ENCODE measurements at places on chromosomes 6 and 20.

DNA sequence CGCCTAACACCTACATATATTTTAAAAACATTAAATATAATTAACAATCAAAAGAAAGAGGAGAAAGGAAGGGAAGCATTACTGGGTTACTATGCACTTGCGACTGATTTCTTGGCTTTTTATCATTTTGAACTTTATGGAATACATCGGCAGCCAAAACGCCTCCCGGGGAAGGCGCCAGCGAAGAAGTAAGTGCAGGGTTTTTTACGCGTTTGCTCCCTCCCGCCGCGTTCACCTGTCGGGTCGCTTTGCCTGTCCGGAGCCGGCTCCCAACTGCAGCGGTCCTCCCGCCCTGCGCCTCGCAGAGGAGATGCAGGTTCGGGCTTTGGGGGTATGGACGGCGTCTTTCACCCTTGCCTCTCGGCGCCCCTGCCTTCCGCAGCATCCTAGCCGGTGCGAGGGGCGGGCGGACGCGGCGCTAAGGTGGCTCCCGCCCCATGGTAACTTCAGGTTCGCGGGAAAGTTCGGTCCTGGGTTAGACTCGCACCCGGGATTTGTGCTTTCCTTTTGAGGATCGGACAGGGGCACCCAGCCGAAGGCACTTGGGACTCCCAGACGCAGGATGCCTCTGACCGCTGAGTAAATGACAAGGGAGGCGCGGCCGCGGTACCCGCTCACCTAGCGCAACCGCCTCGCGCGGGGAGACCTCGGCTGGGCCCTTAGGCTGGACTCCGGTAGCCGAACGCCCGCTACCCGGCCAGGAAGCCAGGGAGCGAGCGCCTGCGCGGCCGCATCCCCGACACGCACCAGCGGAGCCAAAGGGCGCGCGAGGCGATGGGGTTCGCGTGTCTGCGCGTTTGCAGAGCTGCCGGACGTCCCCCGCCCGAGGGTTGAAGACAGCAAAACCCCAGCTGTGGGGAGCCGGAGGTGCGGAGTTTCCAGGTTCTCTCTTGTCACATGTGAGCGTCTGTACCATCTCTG lies 891 bp downstream of the RSPO3 start:
- no peak for DNase-seq

GRCh38 chr20:20931632-20932031 lies 174.5 kb downstream of the LINC00237 start:
- no peak for DNase-seq

- no peak for DNase-seq
Observed at GRCh38 chr6:140434761-140435160, 1060.3 kb upstream of the CITED2 start.

DNA sequence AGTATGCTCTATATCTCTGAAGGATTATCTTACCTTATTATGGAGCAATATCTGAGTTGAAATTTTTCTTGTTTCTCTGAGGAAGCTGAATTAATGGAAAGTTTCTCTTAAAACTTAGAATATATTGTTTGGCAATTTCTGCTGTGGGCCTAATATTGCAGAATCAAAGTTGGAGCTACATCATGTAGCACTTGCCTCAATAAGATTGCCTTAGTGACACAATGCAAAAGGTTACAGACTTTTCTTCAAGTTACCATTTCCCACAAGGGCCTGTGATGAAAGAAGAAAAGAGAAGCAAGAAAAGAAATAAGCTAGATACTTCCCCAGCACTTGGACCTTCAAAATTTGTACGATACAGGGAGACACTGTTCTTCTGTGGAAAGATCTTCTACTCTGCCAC lies 151.2 kb downstream of the SOBP start:
- no peak for DNase-seq
